ENCODE measurements at places on chromosomes 5 and 9. TPM values are rescaled to one million over a fixed set of nuclear protein-coding genes. Genes with fewer than 3 reads are reported as not detected.

The DHFR gene
- total RNA-seq, result 3.6 TPM

The PDE6A gene
- not detected for total RNA-seq

The F2R gene
- 121 TPM for total RNA-seq

The MUSK gene
- total RNA-seq, result 0.05 TPM

The CCL27 gene
- total RNA-seq, result not detected

The LYSMD3 gene
- 16.8 TPM for total RNA-seq

The TXNDC8 gene
- total RNA-seq, result not detected

The PCYOX1L gene
- 9.9 TPM for total RNA-seq

The OR1Q1 gene
- not detected for total RNA-seq

The NKD2 gene
- total RNA-seq, result 13.9 TPM

The ADAMTS16 gene
- total RNA-seq, result not detected

The AP3S1 gene
- 88.8 TPM for total RNA-seq

The CCNJL gene
- total RNA-seq, result 0.39 TPM

The DND1 gene
- not detected for total RNA-seq

The EDIL3 gene
- total RNA-seq, result 29.4 TPM

The C5 gene
- total RNA-seq, result 3.9 TPM

The QRFP gene
- not detected for total RNA-seq

The DMRT3 gene
- total RNA-seq, result not detected

The SLC4A9 gene
- total RNA-seq, result not detected

The IARS1 gene
- total RNA-seq, result 80.5 TPM

The JADE2 gene
- 46.7 TPM for total RNA-seq

The IGIP gene
- 6.6 TPM for total RNA-seq

The TLX3 gene
- not detected for total RNA-seq

The PLPP7 gene
- 22.2 TPM for total RNA-seq

The TSSK1B gene
- total RNA-seq, result 0.12 TPM

The RBM18 gene
- 7.3 TPM for total RNA-seq

The DAPK1 gene
- 21.1 TPM for total RNA-seq

The COL5A1 gene
- 650 TPM for total RNA-seq

The FOXD4 gene
- 0.12 TPM for total RNA-seq

The CCDC152 gene
- 1.2 TPM for total RNA-seq

The SPATA31D4 gene
- not detected for total RNA-seq

The DDX4 gene
- not detected for total RNA-seq

The SLC36A2 gene
- not detected for total RNA-seq

The TLR4 gene
- 21.0 TPM for total RNA-seq

The CDH12 gene
- total RNA-seq, result not detected

The FYB1 gene
- 4.4 TPM for total RNA-seq

The GABRA6 gene
- total RNA-seq, result not detected

The RNF183 gene
- not detected for total RNA-seq

The SLC1A1 gene
- total RNA-seq, result 16.2 TPM

The GRXCR2 gene
- total RNA-seq, result not detected

The ZFP37 gene
- 1.4 TPM for total RNA-seq

The PDCD1LG2 gene
- 7.2 TPM for total RNA-seq

The NR2F1 gene
- 43.0 TPM for total RNA-seq

The NPR3 gene
- total RNA-seq, result 6.5 TPM

The PHF24 gene
- 0.06 TPM for total RNA-seq

The SPAG8 gene
- 1.4 TPM for total RNA-seq

The ELOVL7 gene
- 0.12 TPM for total RNA-seq
